ENCODE measurements at places on chromosomes 2 and 18.

GRCh38 chr2:226575928-226576327, 223.7 kb downstream of the IRS1 start:
- no peak for DNase-seq

DNA sequence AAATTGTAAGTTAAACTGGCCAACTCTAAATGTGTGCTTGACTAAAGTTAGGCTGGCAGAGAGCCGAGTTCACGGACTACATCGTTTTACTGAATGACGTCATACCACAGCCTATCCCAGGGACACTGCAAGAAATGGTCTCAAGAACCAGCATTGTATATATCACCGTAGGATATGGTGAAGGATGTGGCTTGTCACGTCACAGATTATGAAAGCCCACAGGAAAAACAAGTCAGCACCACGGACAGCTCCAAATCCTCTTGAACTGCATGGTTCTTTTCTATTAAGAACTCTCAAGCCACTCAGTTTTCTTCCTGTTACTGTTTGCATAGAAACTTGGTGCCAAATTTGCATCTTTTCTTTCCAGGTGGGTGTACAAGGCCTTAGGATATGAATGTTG, 85.1 kb upstream of the ACAA2 start:
- DNase-seq = no peak

GRCh38 chr2:227817850-227818674, 4.4 kb downstream of the CCL20 start:
- no peak for DNase-seq

- DNase-seq = no peak
Measured at GRCh38 chr2:60116161-60116875, 437.1 kb downstream of the BCL11A start.

GRCh38 chr2:108541451-108541850, 7.2 kb downstream of the LIMS1 start:
- DNase-seq = no peak

GRCh38 chr2:157182204-157182709, 75.2 kb upstream of the GALNT5 start:
- peak; percentile 66 for DNase-seq

- no peak for DNase-seq
Measured at GRCh38 chr18:59382383-59382782, 23.3 kb upstream of the LMAN1 start.

DNA sequence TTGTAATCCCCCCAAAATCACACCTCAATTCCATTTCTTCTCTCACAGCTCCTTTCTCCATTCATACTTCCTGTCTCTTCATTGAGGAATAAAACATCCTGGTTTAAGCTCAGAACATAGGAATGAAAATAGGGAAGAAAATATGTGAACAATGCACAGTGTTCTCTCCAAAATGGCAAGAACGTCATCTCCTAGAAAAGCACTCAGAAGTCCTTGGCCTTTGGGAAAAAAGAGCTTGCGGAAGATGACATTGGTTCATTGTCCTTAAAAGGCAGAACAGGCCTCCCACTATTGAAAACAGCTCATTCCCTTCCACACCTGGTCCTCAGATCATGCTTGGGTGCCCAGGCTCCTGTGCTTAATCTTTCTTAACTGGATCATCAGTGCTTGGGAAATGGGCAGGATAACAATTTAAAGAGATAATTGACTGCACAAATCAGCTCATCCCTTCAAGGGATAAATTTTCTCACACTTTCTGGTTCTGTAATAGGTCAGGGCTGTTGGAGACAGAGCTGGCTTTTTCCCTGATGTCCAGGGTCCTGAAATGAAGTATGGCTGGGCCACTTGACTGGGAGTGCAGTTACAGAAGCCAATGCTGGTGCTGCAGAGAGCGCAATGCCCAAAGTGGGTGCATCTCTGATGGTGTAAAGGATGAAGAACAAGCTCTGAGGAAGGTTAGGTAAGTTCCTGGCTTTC, 69.2 kb downstream of the MARCHF4 start:
- no peak for DNase-seq

DNA sequence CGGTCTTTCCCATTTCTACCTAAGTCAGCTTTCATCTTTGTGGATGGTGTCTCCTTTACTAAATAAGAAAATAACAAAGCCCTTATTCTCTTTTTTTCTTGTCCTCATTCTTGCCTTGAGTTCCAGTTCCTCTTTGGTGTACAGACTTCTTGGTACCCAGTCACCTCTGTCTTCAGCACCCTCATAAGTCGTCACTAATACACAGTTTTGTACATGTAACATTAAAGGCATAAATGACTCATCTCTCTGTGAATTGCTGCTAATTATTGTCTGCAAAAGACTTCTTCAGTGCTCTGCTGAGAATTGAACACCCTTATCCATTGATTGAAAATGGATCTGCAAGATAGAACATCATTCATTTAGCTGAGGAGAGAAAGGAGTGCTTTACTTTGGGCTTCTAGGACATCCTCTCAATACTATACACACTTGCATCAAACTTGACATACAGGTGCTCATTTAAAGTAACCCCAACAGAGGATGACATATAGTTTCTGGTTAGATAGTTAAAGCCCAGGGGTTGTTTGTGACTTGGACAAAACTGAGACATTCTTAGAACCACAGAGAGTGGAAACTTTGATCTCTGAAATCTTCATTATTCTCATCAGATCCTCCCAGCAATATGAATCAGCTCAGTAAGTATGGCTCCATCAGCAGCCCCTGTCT, 97.0 kb downstream of the XRCC5 start:
- DNase-seq = no peak

GRCh38 chr2:156023229-156023869, 309.2 kb downstream of the NR4A2 start:
- DNase-seq = no peak

GRCh38 chr2:198883604-198884003, 574.1 kb downstream of the SATB2 start:
- no peak for DNase-seq

DNA sequence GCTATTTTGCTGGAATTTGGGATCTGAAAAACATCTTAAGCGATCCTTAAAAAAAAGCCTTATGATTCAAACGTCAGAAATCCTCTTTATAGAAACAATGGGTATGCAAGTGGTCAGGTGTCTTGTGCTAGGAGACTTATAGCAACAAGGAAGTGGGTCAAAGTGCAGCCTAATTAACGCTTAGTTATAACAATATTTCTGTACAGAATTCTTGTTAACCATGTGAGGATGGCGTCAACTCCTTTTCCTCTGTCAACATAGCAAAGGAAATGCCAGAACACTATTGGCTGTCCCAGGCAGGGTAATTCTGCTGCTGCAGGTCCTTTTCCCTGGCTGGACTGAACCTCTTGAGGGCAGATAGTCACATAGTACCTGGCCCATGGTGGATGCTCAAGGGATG, 189.4 kb downstream of the MSH2 start:
- no peak for DNase-seq

- DNase-seq = no peak
Measured at GRCh38 chr18:76390452-76391035, 104.5 kb downstream of the ZNF516 start.

- DNase-seq = no peak
Measured at GRCh38 chr18:38520786-38521185, 955.2 kb upstream of the CELF4 start.

- DNase-seq = no peak
Measured at GRCh38 chr2:45570671-45571334, 40.3 kb downstream of the SRBD1 start.

GRCh38 chr2:183040604-183041003, 2.3 kb upstream of the NCKAP1 start:
- DNase-seq = no peak

DNA sequence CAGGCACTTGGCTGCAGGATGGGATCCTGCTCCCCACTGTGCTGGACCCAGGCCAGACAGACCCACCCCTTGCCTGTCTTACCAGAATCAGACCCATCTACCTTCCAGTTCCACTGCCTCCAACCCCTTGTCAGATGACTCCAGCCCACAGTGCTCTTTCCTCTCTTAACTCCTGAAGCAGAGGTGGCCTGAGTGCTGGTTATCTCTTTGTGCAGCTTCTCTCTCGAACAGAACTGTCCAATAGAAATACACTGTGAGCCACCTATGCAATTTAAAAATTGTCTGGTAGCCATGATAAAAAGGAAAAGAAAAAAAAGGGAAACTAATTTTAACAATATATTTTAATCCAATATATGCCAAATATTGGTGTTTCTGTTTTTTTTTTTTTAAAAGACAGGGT, 160.2 kb upstream of the SMAD2 start:
- DNase-seq = no peak

GRCh38 chr2:120431386-120432292, 85.7 kb downstream of the INHBB start:
- no peak for DNase-seq

GRCh38 chr2:26670171-26670570, 22.4 kb upstream of the KCNK3 start:
- no peak for DNase-seq

DNA sequence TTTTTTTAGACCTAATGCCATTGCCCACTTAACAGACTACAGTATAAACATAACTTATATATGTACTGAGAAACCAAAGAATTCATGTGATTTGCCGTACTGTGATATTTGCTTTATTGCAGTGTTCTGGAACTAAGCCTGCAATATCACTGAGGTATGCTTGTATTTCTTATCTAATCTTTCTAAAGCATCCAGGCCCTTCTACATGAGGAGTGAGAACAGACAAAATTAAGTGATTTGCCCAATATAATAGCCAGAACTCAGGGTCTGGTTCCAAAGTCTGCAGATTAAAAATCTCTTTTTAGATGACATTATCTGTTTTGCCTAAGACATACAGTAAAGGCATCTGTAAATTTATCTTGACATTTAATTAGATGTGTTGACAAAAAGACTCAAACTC, 41.9 kb downstream of the BMPR2 start:
- DNase-seq = no peak

GRCh38 chr18:39835303-39836030, 2119.6 kb upstream of the PIK3C3 start:
- DNase-seq = no peak

GRCh38 chr2:197576631-197577030, 60.8 kb downstream of the MOB4 start:
- DNase-seq = no peak

GRCh38 chr2:215843579-215843978, 169.8 kb downstream of the MREG start:
- no peak for DNase-seq

GRCh38 chr2:156818944-156819343, 382.8 kb downstream of the GPD2 start:
- no peak for DNase-seq

DNA sequence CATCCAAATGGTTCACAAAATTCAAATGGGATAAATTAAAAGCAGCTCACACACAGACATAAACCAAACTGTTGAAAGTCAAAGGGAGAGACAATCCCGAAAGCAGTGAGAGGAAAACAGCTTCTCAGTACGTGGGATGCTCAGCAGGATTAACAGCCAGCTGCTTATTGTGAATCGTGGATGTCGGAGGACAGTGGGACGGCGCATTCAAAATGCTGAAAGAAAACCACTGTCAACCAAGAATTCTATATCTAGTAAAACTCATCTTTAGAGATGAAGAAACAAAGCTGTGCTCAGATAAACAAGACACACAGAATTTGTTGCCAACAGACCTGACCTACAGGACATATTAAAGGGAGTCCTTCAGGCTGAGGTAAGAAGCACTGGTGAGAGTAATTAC, 102.9 kb downstream of the NFATC1 start:
- DNase-seq = no peak

GRCh38 chr18:61322265-61322873, 10.9 kb upstream of the CDH20 start:
- DNase-seq = peak; percentile 94

- DNase-seq = no peak
Measured at GRCh38 chr2:23925702-23926289, 1.1 kb downstream of the ATAD2B start.

GRCh38 chr2:86577817-86578456, 14.7 kb upstream of the CHMP3 start:
- no peak for DNase-seq

DNA sequence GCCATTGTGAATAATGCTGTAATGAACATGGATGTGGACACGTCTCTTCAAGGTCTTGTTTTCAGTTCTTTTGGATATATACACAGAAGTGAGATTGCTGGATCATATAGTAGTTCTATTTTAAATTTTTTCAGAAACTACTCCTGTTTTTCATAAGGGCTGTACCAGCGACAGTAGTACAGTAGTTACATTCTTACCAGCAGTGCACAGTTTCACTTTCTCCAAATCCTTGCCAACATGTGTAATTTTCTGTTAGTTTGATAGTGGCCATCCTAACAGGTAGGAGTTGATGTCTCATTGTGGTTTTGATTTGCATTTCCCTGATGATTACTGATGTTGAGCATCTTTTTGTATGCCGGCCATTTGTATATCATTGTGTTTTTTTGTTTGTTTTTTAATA, 81.7 kb downstream of the EPC2 start:
- DNase-seq = no peak

- no peak for DNase-seq
Measured at GRCh38 chr2:19336781-19337180, 21.6 kb downstream of the OSR1 start.

DNA sequence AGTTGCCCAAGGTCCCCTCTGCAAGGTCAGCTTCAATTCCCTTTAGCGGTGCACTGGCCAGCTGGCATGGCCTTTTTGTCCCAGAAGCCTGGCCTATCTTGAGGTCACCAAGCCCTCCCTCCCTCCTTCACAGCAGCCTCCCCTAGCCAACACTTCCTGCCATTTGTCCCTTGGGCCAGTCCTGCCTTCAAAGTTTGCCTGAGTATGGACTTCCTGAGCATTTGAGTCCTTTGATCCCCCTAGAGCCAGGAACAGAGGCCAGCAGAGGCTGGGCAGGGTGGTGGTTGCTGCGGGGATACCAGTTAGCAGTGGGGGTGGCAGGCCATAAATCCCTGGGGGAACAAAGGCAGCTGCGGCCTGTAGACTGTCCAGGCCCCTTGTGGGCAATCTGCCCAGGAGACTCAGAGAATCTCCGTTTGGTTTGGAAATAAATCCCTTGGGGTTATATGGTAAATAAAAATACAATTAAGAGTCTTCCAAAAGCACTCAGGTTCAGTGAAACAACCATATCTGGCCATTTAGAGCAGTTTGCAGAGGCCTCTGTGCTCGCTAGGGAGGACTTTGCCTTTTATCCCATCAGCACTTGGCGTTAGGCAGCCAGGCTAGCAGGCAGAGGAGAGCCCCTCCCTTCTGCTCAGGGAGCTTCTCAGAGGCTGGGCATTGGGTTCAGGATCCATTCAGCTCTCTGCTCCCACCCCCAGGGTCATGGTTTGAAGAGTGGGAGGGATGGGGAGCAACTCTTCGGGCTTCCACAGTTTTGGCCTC, 3.1 kb upstream of the HES6 start:
- peak; percentile 53 for DNase-seq

DNA sequence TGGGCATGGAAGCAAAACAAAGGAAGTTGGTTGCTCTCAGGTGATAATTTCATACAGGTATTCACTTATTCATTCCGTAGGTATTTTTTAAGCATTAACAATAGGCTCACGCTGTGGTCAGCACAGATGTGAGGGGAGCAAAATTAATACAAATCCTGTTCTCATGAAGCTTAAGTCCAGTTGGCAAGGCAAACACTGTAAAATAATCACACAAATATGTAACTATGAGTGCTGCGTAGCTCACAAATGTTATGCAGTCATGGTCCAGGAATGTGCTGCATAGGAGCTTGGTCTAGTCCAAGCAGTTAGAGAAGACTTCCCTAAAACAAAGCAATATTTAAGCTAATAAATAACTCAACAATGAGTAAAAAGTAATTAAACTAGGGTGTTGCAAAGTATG, 23.9 kb downstream of the SP5 start:
- DNase-seq = no peak

- no peak for DNase-seq
Measured at GRCh38 chr18:77138270-77138669, 5.7 kb upstream of the MBP start.

Measured in D341Med (cell line).